ENCODE measurements at places on chromosomes 16 and 17. TPM values are rescaled to one million over a fixed set of nuclear protein-coding genes. Genes with fewer than 3 reads are reported as not detected.

Gene LPCAT2
- total RNA-seq: 24.5 TPM

Gene OSGIN1
- 0.52 TPM for total RNA-seq

Gene CDH16
- not detected for total RNA-seq

Gene ITGB4
- total RNA-seq: 3.1 TPM

Gene CDIP1
- total RNA-seq: 7.8 TPM

Gene CRYM
- total RNA-seq: not detected

Gene DHRS7C
- total RNA-seq: 163 TPM

Gene CUEDC1
- total RNA-seq: 10.4 TPM

Gene FBXW10
- not detected for total RNA-seq

Gene SULT1A4
- total RNA-seq: 2.6 TPM

Gene GRB2
- 74.6 TPM for total RNA-seq

Gene GNG13
- not detected for total RNA-seq

Gene CBX2
- total RNA-seq: 5.7 TPM

Gene NUDT7
- total RNA-seq: 5.7 TPM

Gene DLX4
- total RNA-seq: not detected

Gene CA7
- not detected for total RNA-seq

Gene DBNDD1
- total RNA-seq: 3.1 TPM

Gene EIF5A
- 185 TPM for total RNA-seq

Gene MYH2
- total RNA-seq: 43.8 TPM

Gene ZSCAN10
- total RNA-seq: not detected

Gene TPSB2
- not detected for total RNA-seq

Gene SMIM36
- not detected for total RNA-seq

Gene EVPLL
- not detected for total RNA-seq

Gene IKZF3
- 0.52 TPM for total RNA-seq

Gene HBQ1
- total RNA-seq: 14.1 TPM

Gene SF3B3
- total RNA-seq: 83.5 TPM

Gene MFAP4
- total RNA-seq: 29.2 TPM

Gene BIRC5
- 11.0 TPM for total RNA-seq

Gene ZNF469
- total RNA-seq: 3.7 TPM

Gene MYL11
- total RNA-seq: 12,119 TPM

Gene ZDHHC1
- 11.5 TPM for total RNA-seq

Gene DNAI2
- not detected for total RNA-seq

Gene SHCBP1
- 8.9 TPM for total RNA-seq
